ENCODE measurements at places on chromosomes 3 and 15. TPM values are rescaled to one million over a fixed set of nuclear protein-coding genes. Genes with fewer than 3 reads are reported as not detected.

CSPG4 gene
- polyA plus RNA-seq: 12.1 TPM

VWA5B2 gene
- 0.03 TPM for polyA plus RNA-seq

HLTF gene
- polyA plus RNA-seq: 4.5 TPM

- peaks cover 25% of the 10 kb centered on the region for H3K4me1 ChIP-seq
- no peaks in the 10 kb centered on the region for H3K36me3 ChIP-seq
- H3K4me3 ChIP-seq: no peak overlapping the region
These were observed 35.5 kb downstream of the ARRDC4 start for GRCh38 chr15:97995881-97996603.

GRCh38 chr3:175426805-175427204 lies 567.7 kb downstream of the NAALADL2 start:
- no peak overlapping the region for H3K4me3 ChIP-seq
- DNase-seq: no peak
- H3K27ac ChIP-seq: no peak overlapping the region
- H3K36me3 ChIP-seq: no peaks in the 10 kb centered on the region

DNA sequence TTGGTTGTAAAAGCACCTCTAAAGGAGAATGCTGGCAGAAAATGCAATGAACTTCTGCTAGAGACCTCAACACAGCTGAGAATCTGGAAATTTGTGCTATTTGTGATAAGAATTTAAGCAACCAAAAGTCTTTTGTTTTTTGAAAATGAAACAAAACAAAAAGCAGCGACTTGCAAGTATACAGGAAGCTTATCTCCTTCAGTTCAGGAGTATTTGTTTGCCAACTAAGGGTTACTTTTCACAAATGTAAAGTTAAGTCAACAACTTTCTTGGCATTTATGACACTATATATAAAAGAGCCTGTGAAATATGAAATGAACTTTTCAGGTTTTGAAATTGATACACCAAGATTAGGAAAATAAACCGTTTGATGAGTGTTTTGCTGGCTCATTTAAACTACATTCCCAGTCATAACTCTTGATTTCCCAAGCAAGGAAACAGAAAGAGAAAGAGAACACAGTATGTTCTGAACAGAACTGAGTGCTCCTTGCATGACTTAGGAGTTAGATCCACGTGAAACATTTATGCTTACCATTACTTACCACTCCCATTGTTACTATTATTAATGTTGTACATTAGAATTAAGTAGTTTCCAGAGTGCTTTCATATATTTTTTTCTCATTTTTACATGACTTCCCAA lies 92.3 kb upstream of the COL8A1 start:
- H3K27ac ChIP-seq: peak overlapping the region; percentile 64
- no peak overlapping the region for H3K4me3 ChIP-seq
- H3K4me1 ChIP-seq: peaks cover 76% of the 10 kb centered on the region
- no peaks in the 10 kb centered on the region for H3K36me3 ChIP-seq

DNA sequence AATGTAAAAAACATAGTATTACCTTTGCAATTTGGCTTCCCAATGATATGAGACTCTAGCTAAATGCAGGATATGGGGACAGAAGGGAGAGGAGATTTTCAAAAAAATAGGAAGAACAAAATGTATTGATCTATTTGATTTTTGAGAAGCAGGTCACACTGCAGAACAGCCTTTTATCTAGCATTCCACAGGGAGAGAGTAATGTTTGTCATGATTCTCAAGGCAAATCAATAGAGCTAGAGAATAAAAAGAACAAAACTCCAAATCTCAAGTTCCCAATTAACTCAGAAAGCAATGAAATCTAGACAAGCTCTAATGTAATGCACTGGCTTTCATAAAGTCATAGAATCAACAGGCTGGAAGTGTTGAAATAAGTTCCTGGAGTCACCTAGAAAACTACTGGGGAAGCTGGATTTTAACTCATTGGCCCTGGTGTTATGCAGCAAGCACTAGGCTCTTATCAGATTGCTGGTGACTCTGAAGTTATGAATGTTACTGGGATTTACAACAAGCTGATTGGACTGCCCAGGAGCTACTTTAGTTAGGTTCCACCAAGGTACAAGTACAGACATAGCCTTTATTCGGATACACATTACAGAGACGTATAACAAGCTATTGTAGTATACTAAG lies 442.8 kb downstream of the FGF12 start:
- H3K27ac ChIP-seq: no peak overlapping the region
- no peaks in the 10 kb centered on the region for H3K27me3 ChIP-seq
- no peaks in the 10 kb centered on the region for H3K36me3 ChIP-seq
- no peaks in the 10 kb centered on the region for H3K4me1 ChIP-seq

DNA sequence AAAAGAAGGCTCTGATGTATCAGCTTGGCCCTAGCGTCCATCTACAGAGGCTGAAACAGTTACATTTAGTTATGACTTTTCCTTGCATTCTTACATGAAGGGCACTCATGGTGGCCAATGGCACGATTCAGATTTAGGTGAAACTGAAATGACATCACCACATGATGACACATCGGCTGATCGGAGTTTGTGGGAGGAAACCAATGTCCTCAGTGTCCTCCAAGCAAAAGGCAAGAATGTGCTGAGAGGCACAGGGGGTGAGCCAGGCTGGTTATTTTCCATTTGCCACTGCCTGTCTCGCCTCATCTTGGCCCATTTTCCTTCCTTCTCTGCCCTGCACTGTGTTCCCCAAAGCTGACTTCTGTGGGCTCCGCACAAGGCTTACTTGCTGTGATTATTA lies 34.4 kb downstream of the TARS3 start:
- H3K27ac ChIP-seq: no peak overlapping the region
- DNase-seq: no peak
- H3K4me3 ChIP-seq: no peak overlapping the region

DNA sequence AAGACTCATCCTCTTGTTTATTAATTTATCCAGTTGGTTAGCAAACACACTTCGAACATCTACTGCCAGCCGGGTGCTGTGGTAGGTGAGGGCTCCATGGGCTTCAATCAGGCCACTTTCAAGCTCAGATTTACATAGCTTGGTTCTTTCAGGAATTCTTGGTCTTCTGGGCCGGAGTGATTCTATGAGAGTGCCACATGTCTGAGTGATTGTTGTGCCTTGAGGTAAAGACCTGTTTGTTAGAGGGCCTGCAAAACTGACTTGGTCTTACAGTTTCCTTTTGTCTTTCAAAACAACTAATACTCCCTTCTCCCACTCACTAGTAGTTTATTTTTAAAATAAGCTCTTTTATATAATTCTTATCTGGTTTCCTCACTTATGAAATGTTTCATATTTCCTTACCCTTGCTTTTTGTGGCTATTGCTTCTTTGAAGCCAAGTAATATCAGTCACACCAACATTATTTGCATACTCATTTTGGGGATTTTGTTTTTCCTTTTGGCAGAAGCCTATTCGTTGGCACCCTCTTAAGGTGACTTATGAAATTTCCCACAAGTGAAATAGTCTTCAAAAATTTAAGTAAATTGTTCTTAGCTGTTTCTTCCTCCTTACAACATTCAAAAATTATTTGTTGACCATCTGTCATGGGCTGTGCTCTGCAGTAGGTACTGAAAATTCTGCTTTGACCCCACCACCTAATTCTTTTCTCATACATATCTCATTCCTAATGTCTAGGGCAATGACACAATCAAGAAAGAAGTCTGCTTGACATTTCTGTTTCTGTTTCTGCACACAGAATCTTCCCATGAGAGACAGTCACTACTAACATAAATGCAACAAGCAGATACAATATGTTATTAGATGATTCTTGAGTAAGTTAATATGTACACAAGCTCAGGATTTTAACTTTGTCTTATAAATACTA lies 120.2 kb downstream of the LRRC28 start:
- H3K4me3 ChIP-seq: no peak overlapping the region
- no peaks in the 10 kb centered on the region for H3K36me3 ChIP-seq
- no peaks in the 10 kb centered on the region for H3K27me3 ChIP-seq
- no peak for DNase-seq
- no peaks in the 10 kb centered on the region for H3K4me1 ChIP-seq

- no peak for DNase-seq
- H3K27ac ChIP-seq: no peak overlapping the region
- no peak overlapping the region for H3K4me3 ChIP-seq
- no peaks in the 10 kb centered on the region for H3K27me3 ChIP-seq
- no peaks in the 10 kb centered on the region for H3K36me3 ChIP-seq
- H3K4me1 ChIP-seq: peaks cover 6% of the 10 kb centered on the region
These were observed 33.6 kb downstream of the CD200R1L start for GRCh38 chr3:112813016-112813415.

DNA sequence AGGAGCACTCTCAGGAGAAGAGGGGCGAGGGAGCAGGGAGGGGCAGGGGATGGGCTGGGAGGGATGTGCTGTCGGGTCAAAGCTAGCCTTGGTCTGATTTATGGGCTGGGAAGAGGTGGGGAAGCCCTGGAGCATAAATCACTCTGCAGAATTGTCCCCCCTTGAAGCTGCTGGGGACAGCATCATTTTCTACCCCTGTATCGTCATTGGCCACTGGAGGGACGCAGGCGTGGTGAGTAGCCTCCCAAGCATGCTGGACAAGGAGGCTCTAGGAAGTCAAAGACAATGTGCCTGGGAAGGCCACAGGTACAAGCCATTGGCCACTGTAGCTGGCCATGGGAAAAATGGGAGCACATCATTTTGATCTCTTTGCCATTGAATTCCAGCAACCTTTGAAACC lies 175.5 kb upstream of the CTDSPL start:
- no peak overlapping the region for H3K4me3 ChIP-seq
- H3K36me3 ChIP-seq: no peaks in the 10 kb centered on the region
- DNase-seq: no peak
- no peaks in the 10 kb centered on the region for H3K27me3 ChIP-seq
- no peak overlapping the region for H3K27ac ChIP-seq

GRCh38 chr3:173395073-173395411 lies 2.5 kb upstream of the NLGN1 start:
- H3K27ac ChIP-seq: peak overlapping the region; percentile 38
- no peak for DNase-seq
- H3K4me1 ChIP-seq: peaks cover 37% of the 10 kb centered on the region
- H3K4me3 ChIP-seq: peak overlapping the region; percentile 52
- peaks cover 4% of the 10 kb centered on the region for H3K27me3 ChIP-seq

DNA sequence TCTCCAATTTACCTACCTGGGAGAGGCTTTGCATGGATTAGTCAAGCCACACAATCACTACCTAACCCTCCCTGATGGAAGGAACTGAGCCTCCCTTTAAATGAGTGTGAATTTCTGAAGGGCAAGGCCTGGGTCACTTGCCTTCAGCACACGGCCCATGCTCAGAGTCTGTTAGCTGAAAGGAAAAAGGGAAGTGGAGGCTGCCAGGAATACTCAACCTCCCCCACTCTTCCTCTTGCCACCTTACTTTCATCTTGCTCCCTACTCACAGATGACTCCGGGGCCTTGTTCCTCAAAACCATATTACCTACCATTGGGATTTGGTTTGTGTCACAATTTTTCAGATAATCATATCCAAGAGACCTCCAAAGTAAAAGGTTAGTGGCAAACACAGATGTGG lies 220.0 kb downstream of the ABHD5 start:
- no peak for DNase-seq
- peaks cover 20% of the 10 kb centered on the region for H3K4me1 ChIP-seq
- no peaks in the 10 kb centered on the region for H3K27me3 ChIP-seq
- H3K36me3 ChIP-seq: no peaks in the 10 kb centered on the region
- H3K27ac ChIP-seq: no peak overlapping the region

- H3K27ac ChIP-seq: no peak overlapping the region
- no peaks in the 10 kb centered on the region for H3K4me1 ChIP-seq
- no peaks in the 10 kb centered on the region for H3K27me3 ChIP-seq
- H3K4me3 ChIP-seq: no peak overlapping the region
- no peaks in the 10 kb centered on the region for H3K36me3 ChIP-seq
These were observed 707.8 kb downstream of the TUSC7 start for GRCh38 chr3:117417411-117417810.

DNA sequence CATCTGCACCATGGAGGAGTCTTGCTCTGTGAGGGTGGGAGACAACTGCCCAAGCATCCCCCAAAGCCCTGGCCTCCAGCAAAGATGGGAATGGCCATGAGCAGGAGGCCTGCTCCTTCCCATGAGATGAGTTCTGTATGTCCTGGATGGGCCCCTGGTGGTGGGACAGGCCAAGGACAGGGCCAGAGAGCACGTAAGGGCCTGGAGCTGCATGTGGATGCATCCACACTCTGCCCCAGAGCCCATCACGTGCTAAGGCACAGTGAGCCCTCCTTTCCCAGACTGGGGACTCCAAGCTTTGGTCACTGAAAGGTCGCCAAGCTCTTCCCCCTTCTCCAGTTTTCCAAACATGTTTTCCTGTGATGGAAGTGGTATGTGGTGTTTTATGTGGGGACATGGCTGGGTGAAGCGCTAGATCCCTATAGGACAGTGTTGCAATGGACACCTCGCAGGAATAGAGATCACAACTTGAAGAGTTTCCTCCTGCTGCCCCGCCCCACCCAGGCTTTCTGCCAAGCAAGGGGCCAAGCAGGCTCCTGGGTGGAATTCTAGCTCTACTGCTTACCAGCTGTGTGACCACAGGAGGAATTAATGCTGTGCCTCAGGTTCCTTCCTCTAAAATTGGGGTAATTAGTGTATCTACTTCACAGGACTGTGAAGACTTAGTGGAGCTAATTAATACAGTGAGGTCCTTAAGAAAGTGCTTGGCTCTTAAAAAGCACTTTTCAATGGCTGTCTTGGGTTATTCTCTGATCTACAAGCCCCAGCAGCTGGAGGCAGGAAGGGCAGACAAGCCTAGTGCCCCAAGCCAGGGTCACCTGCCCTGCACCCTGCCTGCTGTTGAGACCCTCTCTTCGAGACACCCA lies 106.4 kb upstream of the RPL32 start:
- peaks cover 71% of the 10 kb centered on the region for H3K4me1 ChIP-seq
- no peaks in the 10 kb centered on the region for H3K27me3 ChIP-seq
- H3K4me3 ChIP-seq: no peak overlapping the region

DNA sequence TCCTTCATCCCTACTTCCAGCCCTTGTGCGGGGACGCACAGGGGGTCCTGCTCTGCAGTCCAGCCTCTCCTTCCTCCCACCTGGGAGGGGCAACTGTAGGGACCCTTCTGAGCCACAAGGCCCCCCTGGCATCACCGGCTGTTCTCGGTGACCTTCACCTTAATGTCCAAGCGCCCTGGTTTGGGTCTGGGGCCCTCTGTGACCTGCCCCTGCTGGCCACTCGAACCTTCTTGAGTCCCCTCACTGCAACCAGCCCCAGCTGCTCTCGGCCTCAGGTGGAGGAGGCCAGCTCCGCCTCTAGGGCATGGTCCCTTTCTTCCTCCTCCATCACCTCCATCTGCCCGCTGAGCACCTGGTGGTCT lies 57.9 kb downstream of the RGMA start:
- no peak for DNase-seq
- no peaks in the 10 kb centered on the region for H3K36me3 ChIP-seq
- no peaks in the 10 kb centered on the region for H3K27me3 ChIP-seq
- no peak overlapping the region for H3K4me3 ChIP-seq

GRCh38 chr3:100205171-100205570 lies 55.6 kb upstream of the TBC1D23 start:
- H3K27me3 ChIP-seq: no peaks in the 10 kb centered on the region
- no peak overlapping the region for H3K4me3 ChIP-seq
- peaks cover 7% of the 10 kb centered on the region for H3K4me1 ChIP-seq
- no peak overlapping the region for H3K27ac ChIP-seq
- H3K36me3 ChIP-seq: no peaks in the 10 kb centered on the region
- DNase-seq: no peak

- no peak overlapping the region for H3K4me3 ChIP-seq
- DNase-seq: no peak
- H3K27me3 ChIP-seq: no peaks in the 10 kb centered on the region
- peaks cover 17% of the 10 kb centered on the region for H3K4me1 ChIP-seq
- no peaks in the 10 kb centered on the region for H3K36me3 ChIP-seq
- H3K27ac ChIP-seq: peak overlapping the region; percentile 24
These were observed 110.3 kb downstream of the LSM3 start for GRCh38 chr3:14288833-14289451.

- no peak for DNase-seq
- H3K27ac ChIP-seq: no peak overlapping the region
- no peaks in the 10 kb centered on the region for H3K4me1 ChIP-seq
- no peaks in the 10 kb centered on the region for H3K36me3 ChIP-seq
- H3K4me3 ChIP-seq: no peak overlapping the region
These were observed 588.8 kb upstream of the GOLIM4 start for GRCh38 chr3:168684519-168684918.

Measured in heart right ventricle (tissue), 16 donors.